ENCODE measurements at places on chromosomes 7 and 10.

GRCh38 chr10:132493246-132493755 is 44.3 kb upstream of the INPP5A start:
- no peak for DNase-seq

DNA sequence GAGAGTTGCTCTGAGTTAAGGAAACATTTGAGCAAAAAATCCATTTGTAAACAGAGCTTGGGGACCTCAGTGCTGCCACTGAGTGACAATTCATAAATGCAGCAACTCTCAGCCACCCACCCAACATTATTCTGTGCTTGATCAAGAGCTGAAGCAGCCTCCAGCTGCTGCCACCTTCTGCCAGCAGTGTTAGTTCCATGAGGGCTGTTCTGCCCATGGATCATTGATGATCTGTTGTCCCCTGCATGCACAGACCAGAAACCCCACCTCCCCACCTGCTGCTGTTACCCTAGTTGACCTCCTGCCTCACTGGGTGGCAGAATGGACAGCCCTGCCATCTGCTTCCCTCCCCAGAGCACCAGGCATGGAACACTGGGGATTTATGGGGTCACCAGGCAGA is 305.4 kb downstream of the KCNMA1 start:
- DNase-seq = no peak

- DNase-seq = peak; percentile 25
Measured at GRCh38 chr10:33005322-33006301, 47.6 kb upstream of the ITGB1 start.

GRCh38 chr7:135263321-135263970 is 29.8 kb downstream of the STRA8 start:
- no peak for DNase-seq

DNA sequence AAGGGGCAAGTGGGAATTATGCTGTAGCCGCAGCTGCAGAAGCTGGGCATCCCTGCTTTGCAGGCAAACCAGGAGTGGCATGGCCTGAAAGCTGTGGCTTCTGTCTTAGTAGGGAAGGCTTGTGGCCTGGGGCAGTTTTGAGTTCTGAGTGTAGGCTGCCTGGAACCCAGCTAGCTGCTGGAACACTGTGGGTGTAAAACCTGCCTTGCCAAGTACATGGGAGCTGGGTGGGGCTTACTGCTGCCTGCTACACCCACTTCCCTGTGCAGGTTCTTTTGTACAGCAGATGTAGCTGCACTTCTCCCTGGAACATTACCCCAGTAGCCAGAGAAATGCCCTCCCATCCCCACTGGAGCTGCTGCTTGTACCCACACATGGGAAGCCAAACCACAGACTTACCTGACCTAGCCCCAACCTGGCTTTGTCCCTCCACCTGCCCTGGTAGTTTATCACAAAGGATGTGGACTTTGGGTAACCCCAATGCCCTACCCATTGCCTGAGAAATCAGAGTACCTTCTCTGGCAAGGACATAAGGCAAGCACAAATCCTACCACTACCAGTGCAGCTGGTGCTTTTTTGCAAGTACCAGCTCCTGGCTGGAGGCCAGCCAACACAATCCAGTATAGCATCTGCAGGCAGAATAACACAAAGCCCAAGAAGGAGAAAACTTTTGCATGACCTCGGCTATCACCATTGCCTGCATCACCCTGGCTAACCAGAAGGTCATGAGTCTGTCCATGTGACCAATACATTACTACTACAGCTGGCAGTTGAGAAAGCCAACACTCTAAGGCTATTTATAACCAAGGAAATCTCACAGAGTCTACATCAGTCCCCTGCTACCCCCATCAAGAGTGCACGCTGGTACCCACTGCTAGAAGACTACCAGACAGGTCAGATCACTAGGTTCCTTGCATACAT is 26.5 kb upstream of the PPP1R3A start:
- DNase-seq = no peak

DNA sequence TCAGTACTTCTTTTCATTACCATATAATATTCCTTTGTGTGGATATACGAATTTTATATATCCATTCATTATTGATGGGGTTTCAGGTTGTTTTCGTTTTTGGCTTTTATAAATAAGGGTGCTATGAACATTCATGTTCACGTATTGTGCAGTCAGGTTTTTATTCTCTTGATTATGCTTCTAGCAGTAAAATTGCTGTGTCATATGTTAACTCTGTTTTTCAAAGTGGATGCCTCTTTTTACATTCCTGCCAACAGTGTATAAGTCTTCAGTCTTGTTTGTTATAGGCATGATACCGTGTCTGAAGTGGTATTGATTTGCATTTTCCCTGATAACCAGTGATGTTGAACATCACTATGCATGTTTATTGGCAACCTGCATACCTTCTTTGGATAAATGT is 127.1 kb upstream of the CNTNAP2 start:
- no peak for DNase-seq

DNA sequence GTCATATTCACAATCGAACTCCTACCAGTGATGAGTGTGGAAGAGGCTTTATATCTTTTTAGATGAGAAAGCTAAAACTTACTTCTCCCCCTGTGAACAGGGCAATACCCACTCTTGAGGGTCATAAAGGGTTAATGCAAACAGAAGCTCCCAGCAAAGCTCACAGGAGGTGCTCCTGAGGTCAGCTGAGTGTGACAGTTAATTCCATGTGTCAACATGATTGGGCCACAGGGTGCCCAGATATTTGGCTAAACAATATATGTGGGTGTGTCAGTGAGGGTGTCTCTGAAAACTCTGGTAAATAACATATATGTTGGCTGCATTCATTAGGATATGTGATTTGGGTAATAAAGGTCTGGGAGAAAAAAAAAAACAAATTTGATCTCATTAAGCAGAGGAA is 86.0 kb downstream of the HIP1 start:
- no peak for DNase-seq

DNA sequence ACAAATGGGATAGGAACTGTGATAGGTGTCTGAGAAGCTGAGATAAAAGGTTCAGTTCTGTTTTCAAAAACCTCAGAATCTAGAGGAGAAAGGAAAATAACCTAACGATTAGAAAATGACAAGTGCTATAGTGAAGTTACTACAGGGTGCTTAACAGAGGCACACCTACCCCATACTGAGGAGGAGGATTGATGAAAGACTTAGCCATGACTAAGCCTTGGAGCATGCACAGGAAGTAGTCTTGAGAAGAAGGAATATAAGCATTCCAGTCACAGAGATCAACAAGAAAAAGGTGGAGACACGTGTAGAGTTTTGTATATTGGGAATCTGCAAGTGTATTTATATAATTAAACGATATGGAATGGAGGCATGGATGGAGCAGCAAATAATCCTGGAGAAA is 1225.5 kb upstream of the CELF2 start:
- no peak for DNase-seq

DNA sequence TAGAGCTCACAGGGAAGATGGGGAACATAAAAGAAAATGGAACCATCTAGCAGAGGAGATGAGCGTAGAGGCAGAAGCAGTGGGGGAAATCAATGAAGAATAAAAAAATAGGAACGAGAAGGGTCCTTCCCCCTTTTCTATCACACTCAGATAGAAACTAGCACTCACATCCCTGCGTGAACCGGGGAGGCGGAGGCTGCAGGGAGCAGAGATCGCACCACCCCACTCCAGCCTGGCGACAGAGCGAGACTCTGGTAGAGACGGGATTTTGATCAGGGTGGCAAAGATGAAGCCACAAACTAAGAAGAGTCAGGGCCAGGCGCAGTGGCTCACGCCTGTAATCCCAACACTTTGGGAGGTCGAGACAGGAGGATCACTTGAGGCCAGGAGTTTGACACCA is 64.7 kb upstream of the ECHDC3 start:
- DNase-seq = no peak

DNA sequence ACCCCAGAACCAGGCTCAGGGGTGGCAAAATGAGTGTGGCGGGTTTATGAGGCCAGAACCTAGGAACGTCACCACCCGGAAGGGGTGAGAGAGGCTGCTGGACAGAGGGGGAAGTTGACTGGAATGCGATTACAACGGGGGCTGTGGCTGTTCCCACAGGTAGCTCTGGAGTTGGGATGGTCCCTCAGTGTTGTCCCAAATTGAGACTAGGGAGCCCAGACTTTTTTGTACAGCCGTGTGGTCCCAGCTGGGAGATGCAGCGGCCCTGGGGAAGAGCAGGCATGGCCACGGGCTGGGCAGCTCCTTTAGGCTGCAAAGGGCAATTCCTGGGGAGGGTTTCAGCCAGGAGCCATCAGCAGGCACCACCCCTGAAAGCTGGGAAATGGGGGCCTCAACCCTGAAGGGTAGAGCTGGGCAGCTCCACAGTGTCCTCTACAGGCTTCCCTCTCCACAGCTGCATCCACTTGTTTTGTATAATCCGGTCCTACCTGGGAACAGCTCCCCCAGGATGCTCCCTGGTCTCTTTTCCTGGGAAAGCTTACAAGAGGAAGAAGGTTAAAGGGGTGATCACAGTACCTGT is 11.0 kb upstream of the GDF10 start:
- DNase-seq = no peak

DNA sequence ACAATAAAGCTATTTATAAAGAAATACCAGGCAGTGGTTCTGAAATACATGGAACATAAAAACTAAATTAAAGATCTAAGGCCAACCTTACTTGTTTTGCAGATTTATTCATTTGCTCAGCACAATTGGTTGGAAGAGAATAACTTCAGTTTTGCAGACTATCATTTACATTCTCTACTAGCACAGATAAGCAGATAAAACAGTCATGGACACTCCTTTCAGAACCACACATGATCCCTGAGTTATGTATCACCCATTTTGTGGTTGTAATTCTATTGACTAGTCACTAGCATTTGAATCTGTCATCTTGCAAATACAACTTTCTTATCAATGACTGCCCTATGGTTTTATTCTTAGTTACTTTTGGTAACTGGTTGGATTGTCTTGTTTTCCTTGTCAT is 45.1 kb downstream of the PRKAR2B start:
- no peak for DNase-seq

- no peak for DNase-seq
Measured at GRCh38 chr10:4504550-4504949, 321.5 kb upstream of the AKR1E2 start.

- DNase-seq = no peak
Measured at GRCh38 chr7:113281223-113281622, 162.9 kb upstream of the SMIM30 start.

GRCh38 chr10:37053476-37053875 is 71.9 kb upstream of the ANKRD30A start:
- DNase-seq = no peak

DNA sequence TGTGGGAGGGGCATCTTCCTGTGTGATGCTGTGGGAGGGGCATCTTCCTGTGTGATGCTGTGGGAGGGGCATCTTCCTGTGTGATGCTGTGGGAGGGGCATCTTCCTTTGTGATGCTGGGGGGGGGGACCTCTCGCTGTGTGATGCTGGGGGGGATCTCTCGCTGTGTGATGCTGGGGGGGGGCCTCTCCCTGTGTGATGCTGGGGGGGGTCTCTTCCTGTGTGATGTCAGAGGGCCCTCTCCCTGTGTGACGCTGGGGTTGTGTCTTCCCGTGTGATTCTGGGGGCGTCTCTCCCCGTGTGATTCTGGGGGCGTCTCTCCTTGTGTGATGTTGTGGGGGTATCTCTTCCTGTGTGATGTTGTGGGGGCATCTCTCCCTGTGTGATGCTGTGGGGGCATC is 27.9 kb upstream of the DPYSL4 start:
- DNase-seq = no peak

GRCh38 chr7:127221731-127222130 is 31.0 kb downstream of the GRM8 start:
- no peak for DNase-seq

GRCh38 chr10:16883084-16883483 is 65.9 kb upstream of the RSU1 start:
- DNase-seq = no peak

DNA sequence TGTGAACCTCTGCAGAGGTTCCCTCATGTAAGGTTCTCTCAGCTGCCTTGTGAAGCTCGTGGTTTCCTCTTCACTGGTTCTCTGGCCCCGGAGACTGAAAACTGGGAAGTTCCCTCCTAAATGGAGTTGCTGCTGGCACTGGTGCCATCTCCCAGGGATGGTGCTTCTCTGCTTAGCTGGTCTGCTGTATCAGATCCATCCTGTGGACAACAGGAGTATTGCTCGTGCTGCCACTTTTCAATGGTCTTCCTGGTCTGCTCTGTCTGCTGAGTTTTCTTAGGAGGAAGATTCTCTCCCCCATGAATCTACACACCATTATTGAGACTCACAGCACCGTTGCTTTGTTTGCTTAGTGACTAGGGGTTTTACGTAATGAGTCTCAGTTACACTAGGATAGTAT is 247.8 kb downstream of the OTUD1 start:
- DNase-seq = no peak

DNA sequence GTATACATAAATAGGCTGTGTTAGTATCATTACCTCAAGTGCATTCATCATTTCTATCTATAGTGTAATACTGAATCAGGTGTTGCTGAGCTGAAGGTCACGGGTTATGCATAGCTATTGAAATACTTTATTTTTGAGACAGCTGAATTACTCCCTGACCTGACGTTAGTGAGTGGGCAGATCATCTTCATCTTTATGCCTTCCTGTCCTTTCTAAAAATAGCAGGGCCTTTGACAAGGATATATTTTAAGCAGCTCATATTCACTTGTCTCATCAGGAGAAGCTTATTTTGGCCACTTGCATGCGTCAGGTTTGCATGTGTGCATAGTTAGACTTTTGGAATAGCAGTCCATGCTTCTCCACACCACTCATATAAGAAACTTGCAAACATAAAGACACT is 63.6 kb upstream of the DKK1 start:
- no peak for DNase-seq

- no peak for DNase-seq
Measured at GRCh38 chr10:129192344-129193128, 274.5 kb upstream of the MGMT start.

DNA sequence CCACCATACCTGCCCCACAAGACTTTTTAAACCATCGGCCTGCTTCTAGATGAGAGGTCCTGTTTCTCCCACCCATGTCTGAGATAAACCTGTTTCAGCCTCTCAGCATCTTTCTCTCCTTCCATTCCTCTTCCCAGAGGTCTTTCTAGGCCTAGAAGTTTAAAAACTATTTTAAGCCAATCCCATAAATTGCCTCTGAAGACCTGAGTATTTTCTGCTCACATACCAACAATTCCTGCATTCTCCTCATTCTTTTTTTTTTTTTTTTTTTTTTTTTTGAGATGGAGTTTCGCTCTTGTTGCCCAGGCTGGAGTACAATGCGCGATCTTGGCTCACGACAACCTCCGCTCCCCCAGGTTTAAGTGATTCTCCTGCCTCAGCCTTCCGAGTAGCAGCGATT is 262.9 kb upstream of the AUTS2 start:
- DNase-seq = no peak

Measured in stimulated activated CD8-positive, alpha-beta memory T cell treated with anti-CD3 and anti-CD28 coated beads, Interleukin-12 subunit alpha, Interleukin-12 subunit beta, amount 100 ng/mL, for 4 hours (primary cell).